Activated T-helper 9 cell treated with anti-CD3 and anti-CD28 coated beads, Interleukin-2, amount 50 U/mL, for 16 hours (primary cell): ENCODE measurements at places on chromosomes 1 and 21.

- no peak for DNase-seq
These were observed 91.1 kb downstream of the PTPRU start for GRCh38 chr1:29327223-29327935.

- DNase-seq: no peak
These were observed 6.5 kb upstream of the GUCA2A start for GRCh38 chr1:42170779-42171621.

DNA sequence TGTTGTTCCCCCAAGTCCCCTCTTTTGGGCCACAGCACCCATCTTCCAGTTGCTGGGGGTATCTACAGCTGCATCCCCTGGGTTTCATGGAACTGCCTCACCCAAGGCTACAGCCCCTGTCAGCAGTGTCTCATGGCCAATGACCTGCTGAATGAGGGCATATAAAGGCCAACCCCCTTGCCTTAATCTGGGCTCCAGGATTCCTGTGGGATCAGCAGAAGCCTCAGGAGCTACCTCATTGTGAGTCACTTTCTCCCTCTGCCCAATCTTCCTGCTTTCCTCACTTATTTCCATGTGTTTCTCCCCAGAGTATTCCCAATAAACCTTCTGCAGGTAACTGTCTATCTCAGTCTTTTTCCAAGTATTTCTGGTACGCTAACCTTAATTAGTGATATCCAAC, 37.3 kb upstream of the SYT14 start:
- no peak for DNase-seq

- DNase-seq: no peak
These were observed 1.5 kb upstream of the UQCRHL start for GRCh38 chr1:15808955-15809354.

GRCh38 chr1:209318181-209319056, 265.1 kb upstream of the CAMK1G start:
- DNase-seq: no peak

DNA sequence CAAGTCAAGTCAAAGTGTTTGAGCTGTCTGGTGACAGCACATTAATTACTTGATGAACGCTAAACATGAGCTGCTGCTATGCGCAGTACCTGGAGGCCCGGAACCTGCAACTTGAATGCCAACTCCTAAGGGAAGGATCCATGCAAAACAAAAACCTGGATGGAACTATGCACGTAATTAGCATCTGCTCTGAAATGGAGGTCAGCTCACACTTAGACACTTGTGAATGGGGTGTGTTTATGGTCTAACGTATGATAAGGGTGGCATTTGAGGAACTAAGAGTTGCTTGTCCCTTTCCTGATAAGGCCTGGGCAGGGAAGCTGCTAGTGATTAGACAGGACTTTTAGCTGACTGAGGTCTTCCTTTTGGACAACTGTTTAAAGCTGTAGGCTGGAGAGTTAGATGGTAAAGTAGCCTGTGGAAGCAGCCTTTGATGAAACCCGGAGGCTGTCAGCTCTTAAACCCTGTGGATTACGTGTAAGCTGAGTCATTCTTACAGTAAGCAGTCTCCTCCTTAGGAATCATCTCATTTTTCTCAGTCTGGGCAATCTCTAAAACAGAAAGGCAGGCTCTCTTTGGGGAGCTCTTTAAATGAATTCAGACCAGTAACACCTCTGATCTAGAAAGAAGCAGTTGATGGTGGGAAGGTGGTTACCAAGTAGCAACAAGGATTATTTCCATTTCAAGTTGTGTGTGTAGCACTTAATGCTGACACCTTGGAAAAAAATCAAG, 6.8 kb downstream of the TENT5C start:
- DNase-seq: no peak

- DNase-seq: no peak
These were observed 237.0 kb upstream of the HOOK1 start for GRCh38 chr1:59577774-59578173.

GRCh38 chr1:37448185-37448584, 26.2 kb upstream of the ZC3H12A start:
- DNase-seq: no peak

DNA sequence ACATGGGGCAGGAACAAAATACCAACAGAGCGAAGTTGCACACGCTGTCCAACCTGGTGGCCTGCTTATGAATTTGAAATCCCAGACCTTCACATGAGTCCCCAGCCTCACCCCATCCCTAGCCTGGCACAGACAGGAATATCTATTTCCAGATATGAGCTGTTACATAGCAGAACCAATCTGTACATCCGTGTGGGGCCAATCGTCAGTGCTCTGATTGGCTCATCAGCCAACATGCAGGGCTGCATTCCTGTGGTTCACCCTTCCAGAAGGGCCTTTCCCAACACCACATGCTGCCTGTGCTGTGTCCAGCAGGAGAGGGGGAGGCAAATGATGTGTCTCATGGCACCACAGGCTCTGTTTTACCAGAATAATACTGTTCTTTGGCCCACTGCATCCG, 31.3 kb downstream of the CCN1 start:
- no peak for DNase-seq

DNA sequence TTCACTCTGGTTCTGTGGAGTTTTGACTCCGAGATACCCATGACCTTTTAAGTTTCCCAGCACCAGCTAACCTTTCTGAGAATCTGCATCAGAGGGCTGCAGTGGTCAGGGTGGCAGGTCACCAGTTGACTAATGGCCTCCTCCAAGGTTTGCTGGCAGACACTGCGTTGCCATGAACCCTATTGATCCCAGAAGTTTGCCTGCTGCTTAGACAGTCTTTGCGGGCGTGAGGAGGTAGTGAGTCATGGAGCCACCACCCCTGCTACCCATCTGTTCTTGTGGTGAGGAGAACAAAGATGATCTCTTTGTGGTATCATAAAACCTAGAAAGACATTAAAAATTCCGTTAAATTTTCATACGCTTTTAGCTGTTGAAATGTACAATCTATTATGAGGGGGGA, 180.4 kb downstream of the FGGY start:
- DNase-seq: no peak

GRCh38 chr1:6587261-6588005, 7.6 kb downstream of the ZBTB48 start:
- DNase-seq: no peak

DNA sequence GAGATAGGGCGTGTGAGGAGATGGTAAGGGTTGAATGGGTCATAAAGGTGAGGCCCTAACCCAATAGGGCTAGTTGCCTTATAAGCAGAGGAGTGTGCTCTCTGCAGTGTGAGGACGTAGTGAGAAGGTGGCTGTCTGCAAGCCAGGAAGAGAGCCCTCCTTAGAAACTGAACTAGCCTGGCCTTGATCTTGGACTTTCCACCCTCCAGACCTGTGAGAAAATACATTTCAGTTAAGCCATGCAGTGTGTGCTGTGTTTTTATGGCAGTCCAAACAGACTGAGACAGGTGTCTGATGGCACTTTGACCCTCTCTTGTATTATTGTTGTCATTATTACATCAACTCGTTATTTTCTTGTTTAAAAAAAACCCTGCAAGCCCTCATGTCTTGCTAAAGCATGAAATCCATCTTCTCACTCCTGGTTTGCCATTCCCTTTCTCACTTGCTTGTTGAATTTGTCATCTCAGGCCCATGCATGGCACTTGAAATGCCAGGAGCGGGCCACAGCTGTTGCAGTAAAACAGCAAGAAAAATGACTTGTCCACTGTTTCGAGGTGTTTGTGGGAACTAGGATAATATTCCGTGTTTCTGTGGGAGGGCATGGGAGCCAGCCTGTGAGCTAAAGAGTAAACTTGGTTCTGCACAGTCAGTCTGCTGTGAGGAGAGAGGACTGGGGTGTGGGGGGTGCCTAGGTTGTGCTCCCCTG, 78.6 kb downstream of the STUM start:
- DNase-seq: no peak

DNA sequence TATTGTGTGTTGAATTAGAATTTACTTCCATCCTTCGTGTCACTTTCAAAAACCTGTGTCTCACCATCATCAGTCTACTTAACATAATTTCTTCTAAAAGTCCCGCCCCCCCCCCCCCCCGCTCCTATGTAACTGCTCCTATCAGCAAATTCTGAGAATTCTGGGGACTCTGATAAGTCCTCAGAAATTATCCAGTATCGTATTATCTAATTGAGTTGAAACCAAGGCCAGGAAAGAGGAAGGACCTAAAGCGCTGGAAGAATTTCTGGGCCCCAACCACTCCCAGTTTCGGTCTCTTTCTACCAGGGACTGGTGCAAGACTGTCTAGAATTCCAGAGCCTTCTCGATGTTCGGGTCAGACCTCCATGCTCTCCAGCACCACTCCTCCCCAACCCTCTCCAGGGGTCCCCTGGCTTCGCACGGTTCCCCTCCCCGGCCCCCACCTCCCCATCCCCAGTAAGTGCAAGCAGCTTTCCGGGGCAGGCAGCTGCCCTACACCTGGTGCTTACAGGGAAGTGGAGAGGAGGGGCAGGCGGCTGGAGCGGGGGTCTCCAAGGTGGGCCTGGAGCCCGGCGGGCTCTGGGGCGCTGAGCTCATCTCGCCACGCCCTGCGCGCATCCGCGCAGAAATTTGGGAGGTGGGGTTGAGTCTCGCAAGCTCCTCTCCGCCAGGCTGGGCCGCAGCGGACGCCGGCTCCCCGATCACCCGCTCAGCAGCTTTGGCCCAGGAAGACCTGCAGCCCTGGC, 16.0 kb upstream of the ZNF496 start:
- no peak for DNase-seq

GRCh38 chr1:8201331-8201861, 116.5 kb upstream of the SLC45A1 start:
- no peak for DNase-seq

GRCh38 chr1:213604477-213604876, 383.3 kb upstream of the PROX1 start:
- DNase-seq: no peak

- DNase-seq: no peak
These were observed 240.5 kb downstream of the RPS6KC1 start for GRCh38 chr1:213291526-213291925.

DNA sequence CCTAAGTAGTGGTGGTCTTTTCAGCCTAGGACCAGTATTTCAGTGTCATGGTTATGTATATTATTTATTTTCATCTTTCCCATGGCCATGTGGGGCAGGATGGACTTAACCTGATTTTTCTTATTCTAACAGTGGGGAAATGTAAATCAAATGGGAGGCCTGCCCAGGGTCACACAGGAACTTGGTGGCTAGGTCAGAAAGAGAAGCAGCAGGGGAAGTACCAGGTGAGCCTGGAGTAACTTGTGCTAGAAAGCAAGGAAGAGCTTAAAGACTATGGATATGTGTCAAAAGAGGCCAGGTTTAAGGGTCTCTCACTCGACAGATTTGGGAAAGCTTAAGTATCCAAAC, 936 bp downstream of the ZFP69B start:
- DNase-seq: no peak

- DNase-seq: no peak
These were observed 103.7 kb downstream of the AK5 start for GRCh38 chr1:77385551-77385950.

GRCh38 chr1:222247081-222247480, 300.8 kb downstream of the HHIPL2 start:
- DNase-seq: no peak

- DNase-seq: no peak
These were observed 22.1 kb upstream of the COL16A1 start for GRCh38 chr1:31725777-31726535.

GRCh38 chr1:14253676-14254075, 344.8 kb upstream of the KAZN start:
- DNase-seq: no peak

DNA sequence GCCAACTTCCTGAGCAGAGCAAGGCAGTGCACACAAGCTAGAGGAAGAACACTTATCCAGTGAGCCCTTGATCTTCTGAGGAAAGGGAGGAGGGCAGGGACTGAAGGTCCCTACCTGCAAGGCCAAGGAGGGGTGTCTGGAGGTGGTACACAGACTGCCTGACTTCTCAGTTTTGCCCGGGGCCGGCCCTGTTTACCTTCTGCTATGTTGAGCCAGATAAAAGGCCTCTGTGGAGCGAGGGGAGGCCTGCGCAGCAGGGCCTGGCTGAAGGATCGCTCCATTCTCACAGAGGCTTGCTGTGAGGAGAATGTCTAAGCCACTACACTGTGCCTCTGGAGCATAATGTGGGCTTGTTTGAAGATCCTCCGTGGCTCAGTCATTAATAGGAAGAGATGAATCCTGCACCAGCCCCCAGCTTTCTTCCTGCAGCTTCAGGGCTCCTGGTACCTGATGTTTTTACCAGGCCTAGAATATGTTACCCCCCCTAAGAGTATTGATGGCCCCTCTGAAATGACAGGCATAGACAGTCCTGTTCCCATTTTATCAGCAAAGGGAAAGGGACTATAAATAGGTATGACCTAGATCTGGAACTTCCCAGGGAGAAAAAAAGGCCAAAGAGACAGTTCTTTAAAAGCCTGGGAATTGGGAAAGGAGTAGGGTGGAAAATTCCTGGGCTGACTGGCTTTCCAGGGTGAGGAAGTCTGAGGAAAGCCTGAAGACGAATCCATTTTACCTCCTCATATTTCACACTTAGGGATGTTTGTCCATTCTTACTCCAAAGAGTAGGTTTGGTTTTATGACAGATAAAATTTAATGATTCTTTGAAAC, 4.7 kb downstream of the POGK start:
- DNase-seq: no peak

- no peak for DNase-seq
These were observed 35.9 kb downstream of the VTCN1 start for GRCh38 chr1:117174851-117175250.

GRCh38 chr1:15700508-15700907, 16.4 kb downstream of the PLEKHM2 start:
- DNase-seq: no peak

GRCh38 chr1:119953266-119953998, 57.1 kb upstream of the ADAM30 start:
- DNase-seq: no peak

- no peak for DNase-seq
These were observed 93.2 kb upstream of the HNRNPU start for GRCh38 chr1:244957525-244957924.

GRCh38 chr1:230754796-230755195, 7.6 kb downstream of the CAPN9 start:
- DNase-seq: no peak

- DNase-seq: no peak
These were observed 719 bp downstream of the SOD1 start for GRCh38 chr21:31660259-31660565.

GRCh38 chr1:38334930-38335592, 288.5 kb upstream of the POU3F1 start:
- DNase-seq: no peak

- DNase-seq: no peak
These were observed 1.2 kb downstream of the OR2T1 start for GRCh38 chr1:248404024-248404423.

DNA sequence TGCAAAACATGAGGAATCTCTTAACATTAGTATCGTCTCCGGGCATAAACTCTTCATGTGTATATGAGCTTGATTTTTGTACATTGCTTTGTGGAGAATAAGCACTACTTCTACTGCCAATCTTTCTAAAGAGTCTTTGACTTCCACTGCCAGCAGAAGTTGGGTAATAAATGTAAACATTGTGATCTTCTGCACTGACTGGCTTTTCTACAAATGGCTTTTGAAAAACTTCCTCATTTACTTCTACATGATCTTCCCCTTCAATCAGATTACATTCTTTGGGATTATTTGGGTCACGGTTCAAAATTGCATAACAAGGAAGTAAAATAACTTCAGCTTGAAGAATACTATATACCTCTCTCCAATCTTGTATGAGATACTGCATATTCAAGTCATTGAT, 30.4 kb upstream of the SLC44A5 start:
- no peak for DNase-seq
